PC-3 (cell line): ENCODE measurements at places on chromosomes 1 and 21. TPM values are rescaled to one million over a fixed set of nuclear protein-coding genes. Genes with fewer than 3 reads are reported as not detected.

The INSRR gene
- total RNA-seq: not detected in 2 replicates

- DNase-seq: peak; percentile 100
- peaks cover 38% of the 10 kb centered on the region for H3K4me1 ChIP-seq
- no peaks in the 10 kb centered on the region for H3K36me3 ChIP-seq
- H3K27ac ChIP-seq: peak overlapping the region; percentile 90
- no peaks in the 10 kb centered on the region for H3K27me3 ChIP-seq
Observed at GRCh38 chr1:207393610-207394009, 60.5 kb upstream of the CR2 start.

DNA sequence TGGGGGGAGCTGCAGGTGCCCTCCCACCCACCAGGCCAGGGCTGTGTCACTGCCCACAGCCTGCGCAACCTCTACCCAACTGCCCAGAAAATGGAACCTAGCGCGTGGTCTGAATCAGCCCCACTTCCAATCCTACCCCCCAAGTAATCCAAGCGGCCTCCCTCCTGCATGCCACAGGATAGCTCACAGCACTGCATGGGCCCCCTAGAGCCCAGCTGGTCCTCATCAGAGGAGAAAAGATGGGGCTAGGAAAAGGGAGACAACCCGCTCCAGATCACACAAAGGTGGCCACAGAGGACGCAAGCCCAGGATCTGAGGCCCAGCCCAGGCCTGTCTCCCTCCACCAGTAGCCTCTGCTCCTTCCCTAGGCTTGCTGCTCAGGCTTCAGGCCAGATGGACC, 6.2 kb downstream of the ADGRB2 start:
- no peaks in the 10 kb centered on the region for H3K27me3 ChIP-seq

The S100B gene
- total RNA-seq: not detected in 2 replicates

GRCh38 chr1:7543718-7544090, 227.4 kb upstream of the VAMP3 start:
- H3K27me3 ChIP-seq: peaks cover 19% of the 10 kb centered on the region; the same call in 1 of the 2 replicates
- no peaks in the 10 kb centered on the region for H3K36me3 ChIP-seq

DNA sequence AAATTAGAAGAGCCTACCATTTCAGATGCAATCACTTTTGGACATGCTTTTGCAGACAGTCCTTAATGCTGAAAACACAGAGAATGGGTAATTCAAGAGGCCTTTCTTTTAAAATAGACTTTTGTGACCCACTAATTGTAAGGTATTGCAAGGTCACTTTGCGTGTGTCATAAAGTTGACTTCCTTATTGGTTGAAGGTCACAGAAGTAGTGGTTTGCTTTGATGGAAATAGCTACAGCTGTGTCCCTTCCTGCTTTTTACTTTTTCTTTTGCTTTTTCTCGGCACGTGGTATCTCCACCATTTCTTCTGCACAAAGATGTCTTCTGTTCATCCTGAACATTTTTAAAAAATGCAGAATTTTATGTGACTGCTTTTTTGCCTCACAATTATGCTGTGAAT, 146.8 kb downstream of the DYRK1A start:
- no peak overlapping the region for H3K4me3 ChIP-seq
- no peak for DNase-seq
- H3K36me3 ChIP-seq: peaks cover 67% of the 10 kb centered on the region
- H3K27ac ChIP-seq: no peak overlapping the region
- H3K27me3 ChIP-seq: no peaks in the 10 kb centered on the region

GRCh38 chr1:220430059-220430458, 97.9 kb upstream of the MARK1 start:
- H3K36me3 ChIP-seq: no peaks in the 10 kb centered on the region
- H3K4me1 ChIP-seq: peaks cover 15% of the 10 kb centered on the region
- no peak overlapping the region for H3K4me3 ChIP-seq
- no peak overlapping the region for H3K27ac ChIP-seq
- DNase-seq: peak; percentile 17
- no peaks in the 10 kb centered on the region for H3K27me3 ChIP-seq

DNA sequence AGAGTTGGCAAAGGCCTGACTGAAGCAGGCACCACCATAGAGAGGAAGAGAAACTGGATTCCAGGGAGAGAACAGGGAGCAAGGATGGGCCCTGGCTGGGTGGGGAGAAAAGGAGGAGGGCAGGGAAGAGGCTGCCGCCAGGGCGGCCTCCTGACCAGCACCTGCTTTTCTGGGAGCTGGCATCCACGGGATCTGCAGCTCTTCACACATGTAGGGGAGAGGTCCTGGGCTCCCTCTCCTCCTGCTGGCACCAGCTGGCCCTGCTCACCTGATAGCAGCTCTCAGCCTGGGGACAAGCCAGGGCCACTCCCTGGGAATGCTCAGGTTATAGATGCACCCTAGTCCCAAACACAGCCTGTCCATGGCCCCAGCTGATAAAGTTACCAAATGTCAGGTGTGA, 39.9 kb downstream of the TEX35 start:
- no peaks in the 10 kb centered on the region for H3K27me3 ChIP-seq
- DNase-seq: no peak
- H3K4me1 ChIP-seq: no peaks in the 10 kb centered on the region
- no peak overlapping the region for H3K4me3 ChIP-seq
- H3K27ac ChIP-seq: no peak overlapping the region

The SPRR4 gene
- not detected in 2 replicates for total RNA-seq

- H3K4me1 ChIP-seq: no peaks in the 10 kb centered on the region
- no peaks in the 10 kb centered on the region for H3K36me3 ChIP-seq
- H3K4me3 ChIP-seq: no peak overlapping the region
- DNase-seq: no peak
- peaks cover 40% of the 10 kb centered on the region for H3K27me3 ChIP-seq
- no peak overlapping the region for H3K27ac ChIP-seq
Observed at GRCh38 chr1:24932725-24933294, 2.7 kb upstream of the RUNX3 start.

DNA sequence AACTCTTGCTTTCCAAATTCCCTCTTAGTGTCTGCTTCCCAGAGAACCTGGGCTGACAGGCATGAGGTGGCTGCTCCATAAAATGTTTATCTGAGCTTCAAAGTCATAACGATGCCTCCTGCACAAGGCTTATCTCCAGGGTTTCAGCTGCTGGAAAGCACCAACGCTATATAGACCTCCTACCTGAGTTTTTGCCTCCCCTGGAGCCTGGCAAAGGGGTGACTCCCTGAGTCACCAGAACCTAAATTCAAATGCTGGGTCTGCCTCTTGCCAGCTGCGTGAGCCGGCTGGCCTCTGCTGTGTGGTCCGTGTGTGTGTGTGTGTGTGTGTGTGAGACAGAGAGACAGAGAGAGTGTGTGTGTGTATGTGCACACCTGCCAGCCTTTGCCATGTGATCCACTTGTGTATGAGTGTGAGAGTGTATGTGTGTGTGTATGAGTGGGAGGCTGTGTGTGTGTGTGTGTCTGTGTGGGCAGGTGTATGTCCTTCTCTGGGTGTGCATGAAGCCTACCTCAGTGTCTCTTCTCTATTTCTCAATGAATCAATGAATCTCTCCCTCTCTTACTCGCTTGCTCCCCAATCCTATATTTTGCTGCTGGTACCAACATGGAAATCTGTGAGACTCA, 714.9 kb downstream of the MATN1 start:
- no peak overlapping the region for H3K4me3 ChIP-seq
- no peaks in the 10 kb centered on the region for H3K36me3 ChIP-seq
- no peaks in the 10 kb centered on the region for H3K27me3 ChIP-seq
- peaks cover 23% of the 10 kb centered on the region for H3K4me1 ChIP-seq
- no peak for DNase-seq

DNA sequence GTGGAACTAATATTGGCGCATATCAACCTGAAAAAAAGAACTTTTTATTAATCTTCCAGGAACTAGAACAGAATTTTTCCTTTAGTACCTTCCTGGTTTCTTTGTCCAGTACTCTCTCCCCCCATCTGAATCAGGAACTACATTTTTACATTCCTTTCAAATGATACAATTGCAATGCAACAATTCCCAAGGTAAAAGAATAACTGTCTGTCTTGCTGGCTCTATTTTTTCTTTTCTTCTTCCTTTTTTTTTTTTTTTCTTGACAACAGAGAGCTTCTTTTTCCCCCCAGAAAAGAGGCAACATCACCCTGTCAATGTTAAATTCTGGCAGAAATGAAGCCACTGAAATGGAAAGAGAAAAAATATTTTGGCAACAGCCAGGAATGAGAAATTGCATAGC, 4.5 kb upstream of the CD101 start:
- H3K27ac ChIP-seq: no peak overlapping the region
- 0 out of 2 replicates have a peak, but pooled peaks cover 5% of the 10 kb centered on the region for H3K4me1 ChIP-seq
- peak; percentile 19 for DNase-seq
- no peak overlapping the region for H3K4me3 ChIP-seq
- H3K27me3 ChIP-seq: no peaks in the 10 kb centered on the region

DNA sequence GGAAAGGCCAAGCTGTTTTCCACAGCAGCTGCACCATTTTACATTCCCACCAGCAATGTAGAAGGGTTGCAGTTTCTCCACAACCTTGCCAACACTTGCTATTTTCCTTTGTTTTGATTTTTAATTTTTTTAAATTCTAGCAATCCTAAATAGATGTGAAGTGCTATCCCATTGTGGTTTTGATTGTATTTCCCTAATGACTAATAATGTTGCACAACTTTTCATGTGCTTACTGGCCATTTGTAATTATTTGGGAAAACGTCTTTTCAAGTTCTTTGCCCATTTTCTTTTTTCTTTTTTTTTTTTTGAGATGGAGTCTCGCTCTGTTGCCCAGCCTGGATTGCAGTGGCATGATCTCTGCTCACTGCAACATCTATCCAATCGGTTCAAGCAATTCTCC, 53.9 kb downstream of the VCAM1 start:
- H3K27me3 ChIP-seq: no peaks in the 10 kb centered on the region
- H3K4me3 ChIP-seq: no peak overlapping the region
- H3K4me1 ChIP-seq: no peaks in the 10 kb centered on the region
- H3K27ac ChIP-seq: no peak overlapping the region
- DNase-seq: no peak

DNA sequence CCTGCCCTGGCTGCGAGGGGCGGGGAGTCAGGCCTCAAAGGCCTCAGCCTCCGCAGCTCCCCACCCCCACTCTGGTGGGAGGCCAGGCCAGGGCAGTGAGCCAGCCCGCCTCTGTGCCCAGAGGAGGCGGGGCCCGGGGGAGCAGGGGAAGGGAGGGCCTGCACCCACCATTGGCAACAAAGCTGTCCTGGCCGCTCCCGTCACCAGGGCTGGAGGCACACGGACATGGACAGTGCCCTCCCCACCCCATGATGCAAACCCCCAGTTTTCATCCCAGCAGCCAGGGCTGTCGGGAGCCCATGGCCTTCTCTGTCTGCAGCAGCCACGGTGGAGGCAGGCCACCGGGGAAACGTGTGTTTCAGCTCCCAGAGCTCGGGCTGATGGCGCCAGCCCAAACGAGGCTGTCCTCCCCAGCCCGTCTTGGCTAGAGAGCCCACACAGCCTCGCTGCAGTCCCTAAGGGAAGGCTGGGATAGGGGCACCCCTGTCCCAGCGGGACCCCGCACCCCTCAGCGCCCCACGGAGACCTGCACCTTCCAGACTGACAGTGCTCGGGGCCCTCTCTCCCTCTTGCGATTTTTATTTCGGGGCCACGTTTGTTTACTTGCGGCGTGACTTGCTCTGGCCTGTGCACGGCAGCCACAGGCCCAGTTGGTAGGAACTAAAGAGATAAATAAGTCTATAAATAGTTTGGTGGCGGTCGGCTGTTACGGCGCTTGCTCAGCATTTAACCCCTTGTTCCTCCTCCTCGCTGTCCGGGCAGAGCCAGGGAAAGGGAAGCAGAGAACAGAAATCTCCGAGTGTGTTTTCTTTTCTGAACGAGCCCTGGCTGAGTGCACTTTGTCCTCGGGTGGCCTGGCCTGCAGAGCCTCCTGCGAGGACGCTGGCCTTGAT, 101.8 kb downstream of the PRDM16 start:
- no peaks in the 10 kb centered on the region for H3K4me1 ChIP-seq
- H3K4me3 ChIP-seq: peak overlapping the region; percentile 40; the same call in 1 of the 2 replicates
- DNase-seq: no peak
- H3K36me3 ChIP-seq: no peaks in the 10 kb centered on the region
- no peak overlapping the region for H3K27ac ChIP-seq
- peaks cover 61% of the 10 kb centered on the region for H3K27me3 ChIP-seq

The TMEM81 gene
- total RNA-seq: 6.3 and 7.5 TPM in 2 replicates

GRCh38 chr1:10943991-10944730, 68.3 kb upstream of the TARDBP start:
- no peak overlapping the region for H3K27ac ChIP-seq
- H3K36me3 ChIP-seq: no peaks in the 10 kb centered on the region
- H3K27me3 ChIP-seq: no peaks in the 10 kb centered on the region

The UBE2U gene
- not detected in 2 replicates for total RNA-seq

DNA sequence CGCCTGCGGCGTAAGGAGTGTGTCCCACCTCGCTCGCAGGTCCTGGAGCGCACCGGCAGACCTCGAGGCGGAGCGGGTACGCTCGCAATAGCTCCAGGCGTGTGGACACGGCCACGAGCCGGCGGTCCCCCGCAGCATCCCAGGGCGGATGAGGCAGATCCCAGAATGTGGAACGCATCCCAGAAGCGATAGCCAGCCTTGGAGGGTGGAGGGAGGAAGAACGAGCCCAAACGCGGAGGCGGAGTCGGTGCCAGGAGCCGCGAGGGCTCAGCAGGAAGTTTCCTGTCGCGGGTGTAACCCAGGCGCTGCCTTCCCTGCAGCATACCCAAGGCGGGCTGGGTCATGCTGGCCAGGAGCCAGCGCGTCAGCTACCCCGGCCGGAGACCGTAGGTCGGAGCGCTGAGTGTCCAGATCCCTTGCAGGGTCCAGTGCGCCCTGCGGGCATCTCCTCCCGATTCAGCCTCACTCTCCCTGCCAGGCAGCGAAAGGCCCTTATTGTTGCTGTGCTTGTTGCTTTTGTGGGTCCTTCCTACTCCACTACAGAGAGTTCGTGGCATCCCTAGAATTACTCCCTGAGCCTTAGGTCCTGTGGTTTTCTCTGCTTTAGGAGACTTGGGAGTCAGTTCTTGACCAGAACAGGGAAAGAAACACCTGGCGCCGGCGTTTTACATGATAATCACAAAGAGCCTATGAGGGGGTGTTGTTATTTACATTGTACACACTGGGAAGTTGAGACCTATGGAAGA, 27.7 kb downstream of the STYXL2 start:
- H3K4me1 ChIP-seq: no peaks in the 10 kb centered on the region
- no peak overlapping the region for H3K27ac ChIP-seq
- H3K4me3 ChIP-seq: peak overlapping the region; percentile 68
- H3K27me3 ChIP-seq: no peaks in the 10 kb centered on the region
- DNase-seq: peak; percentile 66
- no peaks in the 10 kb centered on the region for H3K36me3 ChIP-seq

The SPRR2G gene
- not detected in 2 replicates for total RNA-seq

DNA sequence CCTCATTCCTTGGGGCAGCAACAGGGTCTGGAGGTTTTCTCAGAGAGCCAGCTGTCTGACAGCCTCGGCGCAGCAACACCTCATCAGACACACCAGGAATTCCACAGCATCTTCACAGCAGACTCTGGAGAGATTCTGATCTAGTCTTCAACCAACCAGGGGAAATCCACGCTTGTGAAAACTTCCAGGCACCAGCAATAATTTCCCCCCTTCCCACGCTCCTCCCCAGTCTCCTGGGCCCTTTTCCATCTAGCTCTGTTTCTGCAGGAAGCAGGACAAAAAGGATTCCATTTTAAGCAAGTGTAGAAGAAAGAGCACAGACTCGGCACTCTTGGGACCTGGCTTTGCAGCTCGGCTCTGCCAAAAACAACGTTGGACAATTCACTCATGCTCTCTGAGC, 44.3 kb upstream of the CAPZB start:
- H3K27me3 ChIP-seq: no peaks in the 10 kb centered on the region
- peaks cover 18% of the 10 kb centered on the region for H3K4me1 ChIP-seq
- DNase-seq: no peak
